Stimulated activated CD8-positive, alpha-beta memory T cell treated with anti-CD3 and anti-CD28 coated beads, Interleukin-7, amount 100 ng/mL, for 1 hour (primary cell): ENCODE measurements at places on chromosomes 11 and 22.

- no peak for DNase-seq
Observed at GRCh38 chr11:130086669-130087068, 17.0 kb downstream of the APLP2 start.

DNA sequence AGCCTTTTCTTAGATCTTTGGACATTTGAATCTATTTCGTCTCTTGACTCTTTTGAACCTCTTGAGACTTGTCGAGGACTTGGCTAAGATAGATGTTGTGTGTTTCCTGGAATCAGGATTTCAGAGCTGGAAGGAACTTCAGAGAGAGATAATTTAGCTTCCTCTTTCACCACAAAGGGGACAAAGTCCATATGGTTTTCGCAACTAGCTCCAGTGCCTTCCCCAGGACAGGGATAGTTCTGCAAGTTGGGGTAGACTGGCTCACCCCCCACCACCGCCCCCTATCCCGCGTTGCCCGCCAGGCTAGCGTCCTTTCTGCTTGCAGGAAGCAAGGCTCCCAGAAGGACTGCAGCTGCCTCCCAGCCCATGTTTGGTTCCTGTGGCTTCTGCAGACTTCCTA, 75.7 kb upstream of the MYO18B start:
- no peak for DNase-seq

- no peak for DNase-seq
Observed at GRCh38 chr22:20037419-20037818, 16.5 kb downstream of the TANGO2 start.

- peak; percentile 44 for DNase-seq
Observed at GRCh38 chr11:3840870-3841425, at the start of gene RHOG. Gene RHOG (minus strand): TSS chr11:3840959. CDS start chr11:3828138, 12,821 bp downstream.

- DNase-seq: no peak
Observed at GRCh38 chr22:42268852-42269410, 1.5 kb downstream of the TCF20 start.

DNA sequence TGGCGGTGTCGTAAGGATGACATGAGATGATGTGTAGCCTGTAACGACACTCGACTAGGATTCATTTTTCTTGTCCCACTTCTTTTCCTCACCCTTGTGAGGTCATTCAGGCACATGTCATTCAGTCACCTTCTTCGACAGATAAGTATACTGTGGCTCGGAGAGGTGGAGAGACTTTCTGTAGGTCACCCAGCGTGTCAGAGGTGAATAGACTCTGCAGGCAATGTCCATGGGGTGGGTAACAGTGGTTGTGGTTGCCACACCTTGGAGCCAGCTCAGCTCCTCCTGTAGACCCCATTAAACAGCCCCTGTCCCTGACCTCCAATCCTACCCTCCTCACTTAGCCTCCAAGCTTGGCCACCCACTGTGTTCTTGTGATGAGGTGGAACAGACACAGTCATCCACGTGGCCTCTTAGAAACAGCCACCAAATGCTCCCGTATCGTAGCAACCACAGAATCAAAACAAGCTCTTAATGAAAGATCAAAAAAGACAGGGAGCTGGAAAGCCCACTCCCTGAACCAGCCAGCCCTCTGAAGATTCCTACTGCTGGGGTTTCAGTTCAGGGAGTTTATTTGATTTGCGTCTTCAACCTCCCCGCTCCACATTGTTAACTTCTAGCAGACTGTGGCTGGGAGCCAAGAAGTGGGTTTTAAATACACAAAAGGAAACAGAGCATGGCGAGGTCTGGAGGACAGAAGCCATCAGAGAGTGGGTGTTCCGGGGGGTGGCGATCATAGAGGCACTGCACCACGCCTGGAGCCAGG, 89.0 kb upstream of the GRK3 start:
- no peak for DNase-seq

- DNase-seq: no peak
Observed at GRCh38 chr22:17982572-17983141, 41.7 kb downstream of the MICAL3 start.

DNA sequence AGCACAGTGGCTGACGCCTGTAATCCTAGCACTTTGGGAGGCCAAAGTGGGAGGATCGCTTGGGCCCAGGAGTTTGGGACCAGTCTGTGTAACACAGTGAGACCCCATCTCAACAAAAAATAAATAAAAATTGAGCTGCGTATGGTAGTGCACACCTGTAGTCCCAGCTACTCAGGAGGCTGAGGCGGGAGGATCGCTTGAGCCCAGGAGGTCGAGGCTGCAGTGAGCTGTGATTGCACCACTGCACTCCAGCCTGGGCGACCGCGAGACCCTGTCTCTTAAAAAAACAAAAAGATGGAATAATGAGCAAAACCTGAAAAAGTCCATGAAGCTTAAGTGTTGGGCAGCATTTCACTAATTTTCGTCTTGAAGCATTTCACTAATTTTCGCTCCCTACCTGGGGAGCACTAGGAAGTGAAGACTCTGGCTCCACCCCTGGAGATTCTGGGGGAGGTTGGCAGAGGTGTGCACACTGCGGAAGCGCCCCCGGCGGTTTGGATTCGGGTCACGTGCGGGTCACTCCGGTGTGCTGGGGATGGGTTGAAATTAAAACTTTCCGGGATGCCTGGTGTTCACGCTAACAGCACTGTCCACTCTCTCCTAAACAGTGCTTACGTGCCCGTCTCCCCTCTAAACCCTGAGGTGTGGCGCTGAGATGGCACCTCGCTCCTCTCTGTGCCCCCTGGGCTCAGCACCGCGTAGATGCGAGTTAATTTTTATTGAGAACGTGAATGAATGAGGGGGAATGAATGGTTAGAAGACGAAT, 906 bp upstream of the NAA40 start:
- no peak for DNase-seq

- DNase-seq: no peak
Observed at GRCh38 chr11:57901756-57902155, 121.9 kb upstream of the OR9Q1 start.

GRCh38 chr22:35258191-35258988, 1.1 kb downstream of the HMGXB4 start:
- no peak for DNase-seq

DNA sequence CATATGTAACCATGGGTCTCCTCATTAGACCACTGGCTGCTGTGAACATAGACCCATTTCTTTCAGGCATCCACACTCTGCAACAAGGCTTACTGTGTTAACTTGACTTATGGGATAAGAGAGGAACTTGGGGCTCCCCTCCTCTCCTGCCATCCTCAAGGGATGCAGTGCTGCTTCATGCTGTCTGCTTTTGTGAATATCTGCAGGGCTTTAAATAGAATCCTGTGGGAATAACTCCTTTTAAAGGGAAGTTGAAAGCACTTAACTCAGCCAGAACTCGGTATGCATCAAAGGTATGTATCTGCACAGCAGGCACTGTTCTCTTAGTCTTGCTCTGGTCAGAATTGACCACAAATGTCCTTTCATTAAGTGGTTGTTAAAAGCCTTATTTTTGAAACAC, 222.5 kb upstream of the KIRREL3 start:
- no peak for DNase-seq

DNA sequence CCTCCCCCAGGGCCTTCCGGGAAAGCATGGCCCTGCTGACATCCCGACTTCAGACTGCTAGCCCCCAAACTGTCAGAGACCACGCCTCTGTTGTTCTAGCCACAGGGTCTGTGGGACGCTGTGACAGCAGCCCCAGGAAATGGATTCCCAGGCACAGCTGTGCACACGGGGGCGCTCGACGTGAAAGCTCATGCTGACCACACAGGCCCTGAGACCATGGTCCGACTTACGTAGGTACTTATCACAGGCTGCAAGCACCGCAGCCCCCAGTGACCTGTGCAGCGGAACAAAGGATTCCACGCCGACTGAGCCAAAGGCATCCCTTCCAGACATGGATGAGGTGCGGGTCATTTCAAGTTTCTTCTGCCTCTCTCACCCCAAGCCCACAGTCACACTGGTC, 150.6 kb downstream of the CTTN start:
- no peak for DNase-seq

- no peak for DNase-seq
Observed at GRCh38 chr22:43289531-43289963, 53.6 kb downstream of the SCUBE1 start.

DNA sequence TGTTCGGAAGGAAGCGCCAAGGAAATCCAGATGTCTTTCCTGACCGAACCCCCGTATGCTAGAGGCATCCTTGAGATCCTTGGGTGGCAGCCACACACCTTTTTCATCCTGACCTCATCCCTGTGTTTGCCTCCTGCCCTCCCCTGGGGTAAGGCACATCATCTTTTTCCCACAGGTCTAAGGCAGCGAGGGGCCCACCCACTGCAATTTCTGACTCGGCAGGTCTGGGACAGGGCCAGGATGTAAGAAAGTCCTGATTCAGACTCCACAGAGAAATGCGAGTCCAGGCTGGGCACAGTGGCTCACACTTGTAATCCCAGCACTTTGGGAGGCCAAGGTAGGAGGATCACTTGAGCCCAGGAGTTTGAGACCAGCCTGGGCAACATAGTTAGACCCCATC, 10.5 kb downstream of the ZMAT5 start:
- no peak for DNase-seq

DNA sequence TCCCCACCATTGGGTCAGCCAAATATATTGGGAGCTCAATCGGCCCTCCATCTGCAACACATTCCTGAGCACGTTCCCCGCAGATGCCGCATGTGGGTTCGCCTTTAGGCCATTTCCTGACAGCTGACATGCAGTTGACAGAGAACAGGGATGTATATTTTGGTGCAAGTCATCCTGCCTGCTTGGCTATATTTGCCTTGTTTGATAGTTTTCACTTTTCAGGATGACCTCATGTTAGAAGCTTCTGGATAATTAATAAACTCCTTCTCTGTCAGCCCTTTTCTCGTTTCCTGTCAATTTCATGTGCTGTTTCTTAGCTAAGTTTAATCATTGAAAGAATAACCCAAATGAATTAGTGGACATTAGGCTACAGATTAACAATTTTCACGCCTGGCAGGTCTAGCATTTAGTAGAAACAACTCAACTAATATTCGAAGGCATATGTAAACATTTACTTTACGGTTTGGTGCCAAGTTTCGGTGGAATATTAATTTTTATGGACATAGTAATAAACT, 105.8 kb upstream of the SLC5A12 start:
- DNase-seq: no peak

DNA sequence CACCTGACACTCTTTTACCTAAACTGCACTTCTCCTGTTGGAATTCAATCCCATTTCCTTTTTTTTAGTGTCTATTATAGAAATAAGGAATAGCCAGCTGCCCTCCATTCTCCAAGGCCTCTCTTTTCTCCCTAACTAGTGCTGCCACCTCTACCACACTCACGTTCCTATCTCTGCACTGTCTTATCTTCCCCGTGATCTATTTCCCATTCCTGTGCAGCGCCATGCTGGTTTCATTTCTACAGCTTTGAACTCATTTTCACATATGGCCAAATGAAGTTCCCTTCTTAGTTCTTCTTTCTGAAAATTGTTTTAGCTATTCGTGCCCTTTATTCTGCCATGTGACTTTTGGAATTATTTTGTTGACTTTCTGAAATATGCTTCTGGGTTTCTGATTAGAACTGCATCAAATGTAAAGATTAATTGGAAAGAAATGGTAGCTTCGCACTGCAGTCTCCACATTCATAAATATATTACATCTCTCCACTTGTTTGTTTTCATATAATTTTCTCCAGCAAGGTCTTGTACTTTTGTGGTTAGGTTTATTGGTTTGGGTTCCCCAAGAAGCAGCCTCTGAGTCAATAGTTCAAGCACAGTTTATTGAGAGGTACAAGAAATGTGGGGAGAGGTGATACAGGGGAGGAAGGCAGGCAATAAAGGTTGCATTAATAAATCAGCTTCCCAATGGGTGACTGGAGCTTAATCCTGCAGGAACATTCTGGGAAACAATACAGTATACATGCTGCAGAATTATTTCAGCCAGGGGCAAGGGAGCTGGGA, 43.7 kb upstream of the DRD2 start:
- no peak for DNase-seq

DNA sequence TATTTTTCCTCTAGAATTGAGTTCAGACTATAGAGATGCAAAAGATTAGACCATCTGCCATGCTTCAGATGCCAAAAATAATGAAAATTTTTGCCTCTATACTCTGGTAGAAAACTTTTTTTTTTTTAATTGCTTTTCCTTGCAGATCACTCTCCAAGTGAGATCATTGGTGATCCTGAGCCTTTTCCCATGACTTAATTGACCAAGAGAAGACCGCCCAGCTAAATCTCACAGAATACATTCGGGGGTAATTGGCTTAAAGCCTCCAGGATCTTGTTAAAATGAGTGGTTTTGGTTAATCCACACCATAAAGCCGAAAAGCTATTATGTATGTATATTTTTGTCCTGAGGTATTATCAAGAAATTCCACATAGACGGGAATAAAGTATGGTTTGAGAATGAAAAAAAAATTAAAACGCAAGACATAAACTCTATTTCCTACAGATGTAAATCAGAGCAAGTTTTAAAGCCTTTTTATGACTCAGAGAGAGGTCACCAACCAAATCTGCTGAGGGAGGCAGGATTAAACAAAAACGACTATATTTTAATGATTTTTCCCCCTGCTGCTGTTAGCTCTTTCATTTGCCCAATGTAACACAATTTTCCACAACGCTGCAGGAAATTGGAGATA, 64.0 kb downstream of the PARVA start:
- no peak for DNase-seq

DNA sequence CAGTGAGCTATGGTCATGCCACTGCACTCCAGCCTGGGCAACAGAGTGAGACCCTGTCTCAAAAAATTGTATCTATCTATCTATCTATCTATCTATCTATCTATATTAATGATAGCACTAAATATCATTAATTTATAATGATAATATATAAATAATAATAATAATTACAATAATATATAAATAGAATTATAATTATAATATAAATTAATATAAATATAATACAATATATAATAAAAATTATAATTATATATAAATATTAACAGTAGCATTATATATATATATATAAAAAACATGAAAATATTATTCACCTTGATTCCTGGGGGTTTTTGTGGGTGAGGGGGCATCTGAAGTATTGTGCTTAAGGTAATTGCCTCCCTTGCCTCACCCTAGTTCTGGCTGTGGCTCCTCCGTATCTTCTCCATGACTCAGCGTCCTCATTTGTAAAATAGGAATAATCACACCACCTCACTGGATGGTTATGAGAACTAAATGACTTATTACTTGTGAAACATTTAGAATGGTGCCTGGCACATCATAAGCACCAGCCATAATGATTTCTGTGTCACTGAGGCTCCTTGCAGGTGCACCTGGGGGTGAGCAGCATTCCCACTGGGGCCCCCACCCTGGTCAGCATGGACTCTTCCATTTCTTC, 18.8 kb downstream of the RASD2 start:
- no peak for DNase-seq

DNA sequence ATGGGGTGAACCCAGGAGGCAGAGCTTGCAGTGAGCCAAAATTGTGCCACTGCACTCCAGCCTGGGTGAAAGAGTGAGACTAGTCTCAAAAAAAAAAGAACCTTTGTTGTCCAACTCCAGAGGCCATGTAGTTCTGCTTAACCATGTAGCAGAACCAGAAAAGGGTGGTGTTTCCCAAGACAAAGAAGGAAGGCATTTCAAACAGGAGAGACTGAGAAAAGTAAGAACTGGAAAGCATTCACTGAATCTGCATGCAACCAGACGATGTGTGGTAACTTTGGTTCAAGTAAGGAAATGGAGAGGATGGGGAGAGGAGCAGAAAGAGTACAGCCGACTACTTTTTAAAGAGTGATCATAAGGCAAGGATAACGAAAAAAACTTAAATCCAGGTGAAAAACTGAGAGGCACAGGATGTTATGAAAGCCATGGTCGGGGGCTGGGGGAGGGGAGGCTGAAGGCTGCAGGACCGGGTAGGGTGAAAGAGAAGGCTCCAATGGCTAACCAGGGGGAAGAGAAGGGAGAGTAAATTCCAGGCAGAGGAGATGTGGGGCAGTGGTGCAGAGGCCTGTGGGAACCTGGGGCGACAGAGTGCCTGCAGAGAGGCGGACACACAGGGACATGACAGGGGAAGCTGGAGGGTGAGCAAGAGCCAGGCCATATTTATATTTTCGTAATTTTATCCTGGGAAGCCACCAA, 48.8 kb downstream of the MAPK1 start:
- no peak for DNase-seq
